Stimulated activated CD4-positive, alpha-beta T cell treated with anti-CD3 and anti-CD28 coated beads, TNF-alpha, amount 100 ng/mL, for 1 hour (primary cell): ENCODE measurements at places on chromosomes 11 and 22.

DNA sequence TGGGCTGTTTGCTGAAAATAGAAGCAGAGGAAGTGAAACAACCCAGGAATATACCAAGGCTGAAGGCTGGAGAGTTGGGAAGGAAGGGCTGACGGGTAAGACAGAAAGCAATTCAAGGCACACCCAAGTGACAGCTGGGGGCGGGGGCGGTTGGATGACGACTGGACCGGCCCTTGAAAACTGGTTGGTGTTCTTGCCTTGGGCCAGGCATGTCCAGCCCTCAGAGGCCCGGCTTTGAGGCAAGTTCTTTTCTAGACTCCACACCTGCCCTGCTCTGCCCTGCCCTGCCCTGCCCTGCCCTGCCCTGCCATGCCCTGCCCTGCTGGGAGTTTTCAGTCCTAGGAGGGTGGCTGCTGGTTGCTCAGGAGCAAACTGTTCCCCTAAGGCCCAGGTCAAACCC, 34.2 kb upstream of the CACNG2 start:
- no peak for DNase-seq

DNA sequence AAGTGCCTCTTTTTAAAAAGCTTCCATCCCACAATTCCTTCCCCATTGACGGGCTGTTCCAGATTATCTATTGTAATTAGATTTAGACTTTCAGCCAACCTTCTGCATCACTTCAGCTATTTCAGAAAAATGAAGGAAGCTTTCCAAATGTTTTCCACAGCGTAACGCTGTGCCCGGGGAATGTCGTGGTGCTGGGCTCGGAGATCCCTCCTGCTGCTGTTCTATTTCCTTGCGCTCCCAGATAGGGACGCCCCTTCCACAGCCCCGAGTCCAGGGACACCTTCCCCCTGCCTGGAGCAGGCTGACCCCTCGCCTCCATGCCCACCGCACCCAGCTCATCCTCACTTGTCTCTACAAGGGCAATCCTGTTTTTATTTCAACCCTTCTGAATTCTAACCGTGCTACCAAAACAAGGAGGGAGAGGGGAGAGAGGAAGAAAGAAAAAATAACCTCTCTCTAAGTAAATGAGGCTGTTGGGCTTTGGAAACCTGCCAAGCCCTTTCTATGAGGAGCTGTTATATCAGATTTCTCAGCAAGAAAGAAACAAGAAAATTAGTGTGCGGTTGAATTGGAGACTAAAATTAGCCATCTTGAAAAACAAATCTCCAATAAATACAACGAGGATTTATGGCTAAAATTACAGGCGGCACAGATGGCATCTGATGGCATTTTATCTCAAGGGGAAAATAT, 366.9 kb downstream of the BRD1 start:
- DNase-seq, result no peak

DNA sequence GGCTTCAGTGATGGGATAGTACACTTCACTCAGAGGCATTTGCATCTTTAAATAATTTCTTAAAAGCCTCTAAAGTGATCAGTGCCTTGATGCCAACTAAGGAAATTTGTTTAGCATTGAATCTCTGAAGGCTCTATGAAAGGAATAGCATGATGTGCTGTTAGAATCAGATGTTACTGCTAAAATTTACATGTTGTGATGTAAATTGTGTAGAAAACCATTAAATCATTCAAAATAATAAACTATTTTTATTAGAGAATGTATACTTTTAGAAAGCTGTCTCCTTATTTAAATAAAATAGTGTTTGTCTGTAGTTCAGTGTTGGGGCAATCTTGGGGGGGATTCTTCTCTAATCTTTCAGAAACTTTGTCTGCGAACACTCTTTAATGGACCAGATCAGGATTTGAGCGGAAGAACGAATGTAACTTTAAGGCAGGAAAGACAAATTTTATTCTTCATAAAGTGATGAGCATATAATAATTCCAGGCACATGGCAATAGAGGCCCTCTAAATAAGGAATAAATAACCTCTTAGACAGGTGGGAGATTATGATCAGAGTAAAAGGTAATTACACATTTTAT, 4.6 kb downstream of the MALAT1 start:
- DNase-seq, result no peak

GRCh38 chr11:122139595-122139866, 23.5 kb upstream of the BLID start:
- no peak for DNase-seq
